ENCODE measurements at places on chromosomes 11 and 22.

- DNase-seq = no peak
Measured at GRCh38 chr11:64372802-64373597, 14.0 kb downstream of the RPS6KA4 start.

- DNase-seq = no peak
Measured at GRCh38 chr11:14969901-14970323, 2.2 kb downstream of the CALCA start.

- no peak for DNase-seq
Measured at GRCh38 chr11:86210898-86211297, 33.7 kb upstream of the EED start.

- DNase-seq = no peak
Measured at GRCh38 chr22:32917577-32918354, 116.3 kb downstream of the TIMP3 start.

- no peak for DNase-seq
Measured at GRCh38 chr11:15228331-15228849, 113.7 kb downstream of the INSC start.

DNA sequence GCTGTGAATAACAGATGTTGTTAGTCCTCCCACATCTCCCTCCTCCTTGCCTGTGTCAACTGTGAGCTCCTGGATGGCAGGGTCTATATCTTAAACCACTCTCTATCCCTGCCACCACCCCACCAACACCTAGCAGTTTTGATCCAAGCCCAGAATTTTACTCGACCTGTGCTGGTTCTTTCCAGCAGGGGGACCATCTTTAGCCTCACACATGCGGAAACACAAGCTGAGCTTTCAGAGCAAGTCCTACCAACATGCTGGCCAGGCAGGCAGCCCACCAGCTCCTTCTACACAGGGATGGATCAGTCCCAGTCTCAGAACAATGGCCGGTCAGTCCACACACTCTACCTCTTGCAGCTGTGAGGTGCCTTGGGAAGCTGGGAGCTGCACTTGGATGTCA is 231.5 kb downstream of the NXPE2 start:
- no peak for DNase-seq

- DNase-seq = no peak
Measured at GRCh38 chr11:78282821-78283220, 94.1 kb downstream of the USP35 start.

DNA sequence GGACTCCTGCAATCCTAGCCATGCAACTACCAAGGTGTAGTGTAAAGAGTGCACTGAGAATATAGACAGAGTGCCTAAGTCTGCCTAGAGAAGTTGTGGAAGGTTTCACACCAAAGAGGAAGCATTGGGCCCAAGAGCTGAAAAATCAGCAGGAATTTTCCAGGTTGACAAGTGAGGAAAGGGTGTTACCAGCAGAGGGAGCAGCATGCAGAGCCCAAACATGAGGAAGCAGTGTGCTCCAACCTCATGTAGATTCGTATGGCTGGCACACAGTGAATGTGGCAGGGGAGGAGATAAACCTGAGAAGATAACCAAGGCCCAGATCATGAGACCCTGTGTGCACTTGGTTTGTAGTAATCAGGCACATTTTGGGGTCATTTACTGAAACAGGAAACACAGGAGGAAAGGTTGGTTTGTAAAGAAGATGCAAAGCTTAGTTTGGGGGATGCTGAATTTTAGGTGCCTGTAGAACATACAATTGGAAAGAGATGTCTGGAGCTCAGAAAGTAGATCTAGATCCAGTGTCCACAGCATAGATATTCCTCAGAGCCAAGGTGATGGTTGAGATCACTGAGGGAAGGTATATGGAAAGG is 1.7 kb downstream of the HPX start:
- DNase-seq = no peak

DNA sequence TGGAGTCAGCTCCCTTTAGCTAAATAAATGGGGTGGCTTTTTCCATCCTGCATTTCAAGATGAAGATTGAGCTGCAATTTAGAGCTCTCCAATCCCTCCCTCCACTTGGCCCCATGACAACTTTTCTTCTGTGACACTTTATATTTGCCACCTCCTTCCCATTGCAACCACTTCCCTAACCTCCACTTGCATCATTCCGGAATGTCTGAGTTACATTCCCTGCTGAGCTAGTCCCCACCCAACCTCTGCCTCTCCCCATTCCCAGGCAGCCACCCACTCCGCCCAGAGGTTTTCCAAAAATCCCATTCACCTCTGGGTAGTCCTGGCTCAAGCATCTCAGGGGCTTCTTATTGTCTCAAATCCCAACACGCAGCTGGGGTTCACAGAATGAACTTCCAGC is 24.7 kb downstream of the PC start:
- DNase-seq = no peak

- DNase-seq = no peak
Measured at GRCh38 chr11:12602421-12602820, 71.8 kb upstream of the TEAD1 start.

- no peak for DNase-seq
Measured at GRCh38 chr11:69335007-69335780, 41.2 kb downstream of the MYEOV start.

Data from forelimb muscle (tissue), 1 donor.